ENCODE measurements at places on chromosomes 2 and 18. TPM values are rescaled to one million over a fixed set of nuclear protein-coding genes. Genes with fewer than 3 reads are reported as not detected.

TIA1 gene
- 348 TPM for total RNA-seq

POTEC gene
- total RNA-seq, result 0.06 TPM

DNA sequence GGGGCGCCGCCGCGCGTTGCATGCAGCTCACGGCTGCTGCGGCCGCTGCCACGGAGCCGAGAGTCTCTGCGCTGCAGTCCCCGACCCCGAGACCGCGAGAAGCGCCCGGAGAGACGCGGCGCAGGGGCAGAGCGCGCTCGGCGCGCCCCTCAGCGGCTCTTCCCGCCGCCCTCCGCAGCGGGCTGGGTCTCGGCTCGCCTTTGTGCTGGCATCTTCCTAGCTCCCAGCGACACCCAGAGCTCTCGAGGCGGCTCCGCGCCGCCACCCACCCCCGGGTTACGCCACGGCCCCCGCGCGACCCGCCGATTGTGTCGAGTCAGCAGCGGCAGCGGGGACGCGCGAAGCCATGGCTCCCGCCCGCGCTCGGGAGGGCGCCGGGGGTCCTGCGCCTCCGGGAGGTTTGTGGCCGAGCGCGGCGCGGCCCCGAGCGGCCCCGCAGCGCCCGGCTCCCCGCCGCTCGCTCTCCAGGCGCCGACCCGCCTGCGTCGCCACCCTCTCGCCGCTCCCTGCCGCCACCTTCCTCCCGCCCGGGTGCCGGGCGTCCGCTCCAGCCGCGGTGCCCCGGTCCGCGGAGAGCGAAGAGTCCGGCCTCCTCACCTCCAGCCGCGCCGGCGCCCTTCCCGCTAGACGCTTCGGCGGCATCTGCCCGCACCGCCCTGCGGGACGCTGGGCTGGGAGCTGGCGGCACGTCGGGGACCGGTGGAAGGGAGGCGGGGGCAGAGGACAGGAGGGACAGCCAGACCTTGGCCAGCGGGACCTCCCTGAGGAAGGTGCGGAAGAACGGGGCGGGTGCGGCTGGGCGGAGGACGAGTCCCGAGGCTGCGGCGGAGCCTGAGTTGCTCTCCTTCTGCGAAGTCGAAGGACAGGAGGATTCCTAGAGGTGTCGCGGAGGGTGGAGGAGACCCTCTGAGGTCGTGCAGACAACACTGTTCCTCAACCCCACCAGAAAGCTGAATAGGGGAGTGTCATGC is 46.3 kb upstream of the CCDC150 start:
- H3K36me3 ChIP-seq, result no peaks in the 10 kb centered on the region
- H3K27me3 ChIP-seq, result peaks cover 54% of the 10 kb centered on the region
- peak; percentile 88 for DNase-seq
- H3K4me3 ChIP-seq, result peak within 1 kb of the TSS; percentile 94
- peak within 1 kb of the TSS; percentile 29 for H3K27ac ChIP-seq

GRCh38 chr2:238320648-238321281 is 447 bp downstream of the TRAF3IP1 start:
- peaks cover 18% of the 10 kb centered on the region for H3K27me3 ChIP-seq
- H3K36me3 ChIP-seq, result no peaks in the 10 kb centered on the region
- H3K4me1 ChIP-seq, result peaks cover 6% of the 10 kb centered on the region
- H3K4me3 ChIP-seq, result peak overlapping the region; percentile 93
- peak; percentile 63 for DNase-seq

- no peaks in the 10 kb centered on the region for H3K4me1 ChIP-seq
- DNase-seq, result no peak
- no peaks in the 10 kb centered on the region for H3K27me3 ChIP-seq
These were observed 223.3 kb downstream of the FBXO15 start for GRCh38 chr18:73924307-73924706.

DNA sequence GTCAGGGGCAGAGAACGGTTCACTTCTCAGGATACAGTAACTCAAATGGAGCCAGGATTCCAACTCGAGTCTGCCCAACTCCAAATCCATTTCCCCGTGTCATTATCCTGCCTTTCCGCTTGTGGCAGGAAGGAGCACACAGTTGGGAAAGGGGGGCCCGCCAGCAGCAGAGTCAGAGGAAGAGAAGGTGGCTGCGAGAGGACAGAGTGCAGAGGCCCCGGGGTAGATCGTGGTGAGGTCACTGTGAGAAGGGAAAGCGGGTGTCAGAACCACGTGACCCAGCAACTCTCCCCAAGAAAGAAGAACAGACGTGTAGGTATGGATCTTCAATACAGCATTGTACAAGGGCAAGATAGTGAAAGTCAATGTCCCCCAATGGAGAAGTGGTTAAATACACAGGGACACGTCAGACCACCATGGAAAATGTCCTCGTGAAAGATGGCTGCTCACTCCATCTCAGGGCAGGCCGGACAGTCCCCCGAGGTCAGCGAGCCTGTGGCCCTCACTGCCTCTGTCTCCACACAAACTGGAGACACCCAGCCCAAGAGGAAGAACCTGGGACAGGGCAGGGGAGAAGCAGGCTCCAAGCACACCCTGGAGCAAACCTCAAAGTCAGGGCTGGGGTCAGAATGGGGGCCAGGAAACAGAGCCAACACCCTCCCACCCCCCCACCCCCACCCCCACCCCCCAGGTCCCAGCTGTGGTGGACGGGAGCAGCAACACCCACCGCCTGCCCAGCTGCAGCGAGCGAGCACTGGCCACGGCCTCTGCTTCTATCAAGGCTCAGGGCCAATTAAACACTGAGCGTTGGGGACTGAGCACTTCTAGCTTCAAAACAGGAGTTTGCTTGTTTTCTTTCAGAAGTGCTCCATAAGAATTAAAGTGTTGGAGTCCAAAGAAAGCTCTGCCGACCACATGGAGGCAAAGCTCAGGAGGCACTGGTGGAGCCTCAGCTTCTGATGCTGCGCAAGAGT is 92.7 kb downstream of the EIPR1 start:
- H3K36me3 ChIP-seq, result no peaks in the 10 kb centered on the region
- H3K4me3 ChIP-seq, result no peak overlapping the region
- DNase-seq, result no peak
- H3K4me1 ChIP-seq, result no peaks in the 10 kb centered on the region
- no peak overlapping the region for H3K27ac ChIP-seq

EPB41L3 gene
- total RNA-seq, result 1.7 TPM

DNA sequence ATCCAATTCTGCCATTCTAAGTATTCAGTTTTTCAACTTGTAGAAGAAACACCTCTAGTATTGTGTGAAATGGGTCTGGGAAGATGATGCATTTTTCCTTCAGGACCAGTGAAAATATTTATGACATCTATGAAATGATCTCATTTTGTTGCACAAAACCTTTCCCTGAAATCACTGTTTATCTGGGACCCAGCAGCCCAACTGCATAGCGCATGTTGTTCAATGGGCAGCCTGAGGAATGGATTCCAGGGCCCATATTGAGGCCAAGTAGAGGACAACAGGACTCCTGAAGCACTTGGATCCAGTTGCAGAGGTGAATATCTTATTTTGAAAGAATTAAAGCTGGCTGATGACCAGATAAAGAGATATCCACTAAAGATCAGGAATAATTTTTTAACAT is 7.3 kb downstream of the RBMS1 start:
- DNase-seq, result no peak
- H3K36me3 ChIP-seq, result no peaks in the 10 kb centered on the region
- no peak overlapping the region for H3K27ac ChIP-seq
- H3K27me3 ChIP-seq, result no peaks in the 10 kb centered on the region
- peaks cover 25% of the 10 kb centered on the region for H3K4me1 ChIP-seq
- no peak overlapping the region for H3K4me3 ChIP-seq

RPRM gene
- total RNA-seq, result 0.51 TPM

ALKAL2 gene
- not detected for total RNA-seq

PNPT1 gene
- total RNA-seq, result 33.5 TPM

USP40 gene
- total RNA-seq, result 32.9 TPM

DNA sequence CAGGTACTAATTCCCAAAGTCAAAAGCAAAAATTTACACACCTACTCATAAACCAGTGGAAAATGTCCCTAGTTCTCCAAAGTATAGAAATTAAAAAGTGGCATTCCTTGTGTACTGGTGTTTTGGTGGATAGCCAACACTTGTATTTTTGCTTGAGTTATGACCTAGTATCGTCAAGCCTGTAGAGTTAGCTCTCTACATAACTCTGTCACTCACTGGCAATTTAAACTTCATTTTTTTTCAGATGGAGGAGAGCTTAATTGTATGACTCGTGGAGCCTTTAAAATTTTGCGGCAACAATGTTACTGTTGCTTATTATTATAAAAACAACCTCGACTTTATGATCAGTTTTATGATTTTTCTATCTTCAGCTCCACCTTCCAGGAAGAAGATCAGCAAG is 58.7 kb downstream of the ITGB6 start:
- DNase-seq, result no peak
- H3K27ac ChIP-seq, result no peak overlapping the region
- no peaks in the 10 kb centered on the region for H3K36me3 ChIP-seq
- no peaks in the 10 kb centered on the region for H3K27me3 ChIP-seq
- H3K4me3 ChIP-seq, result no peak overlapping the region

FBXO41 gene
- 1.5 TPM for total RNA-seq

DNA sequence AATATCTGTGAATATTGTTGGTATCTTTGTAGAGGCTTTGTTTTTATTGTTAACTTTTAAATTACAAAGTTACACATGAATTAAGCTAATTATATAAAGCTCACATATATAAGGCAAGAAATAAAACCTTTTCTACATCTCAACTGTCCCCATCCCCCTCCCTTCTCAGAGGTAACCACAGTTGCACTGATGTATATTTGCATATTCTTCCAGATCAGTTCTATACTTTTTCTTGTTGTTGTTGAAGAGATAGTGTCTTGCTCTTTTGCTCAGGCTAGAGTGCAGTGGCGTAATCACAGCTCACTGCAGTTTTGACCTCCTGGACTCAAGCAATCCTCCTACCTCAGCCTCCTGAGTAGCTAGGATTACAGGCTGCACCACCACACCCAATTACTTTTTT is 36.0 kb upstream of the CDC42EP3 start:
- H3K36me3 ChIP-seq, result no peaks in the 10 kb centered on the region
- H3K27ac ChIP-seq, result no peak overlapping the region
- DNase-seq, result no peak
- peaks cover 7% of the 10 kb centered on the region for H3K4me1 ChIP-seq
- H3K27me3 ChIP-seq, result no peaks in the 10 kb centered on the region
- H3K4me3 ChIP-seq, result no peak overlapping the region

GRCh38 chr18:49784427-49785185 is 28.7 kb downstream of the ACAA2 start:
- no peak overlapping the region for H3K4me3 ChIP-seq
- H3K4me1 ChIP-seq, result no peaks in the 10 kb centered on the region
- H3K27ac ChIP-seq, result no peak overlapping the region

EVX2 gene
- not detected for total RNA-seq

CKAP2L gene
- total RNA-seq, result 28.2 TPM

DNA sequence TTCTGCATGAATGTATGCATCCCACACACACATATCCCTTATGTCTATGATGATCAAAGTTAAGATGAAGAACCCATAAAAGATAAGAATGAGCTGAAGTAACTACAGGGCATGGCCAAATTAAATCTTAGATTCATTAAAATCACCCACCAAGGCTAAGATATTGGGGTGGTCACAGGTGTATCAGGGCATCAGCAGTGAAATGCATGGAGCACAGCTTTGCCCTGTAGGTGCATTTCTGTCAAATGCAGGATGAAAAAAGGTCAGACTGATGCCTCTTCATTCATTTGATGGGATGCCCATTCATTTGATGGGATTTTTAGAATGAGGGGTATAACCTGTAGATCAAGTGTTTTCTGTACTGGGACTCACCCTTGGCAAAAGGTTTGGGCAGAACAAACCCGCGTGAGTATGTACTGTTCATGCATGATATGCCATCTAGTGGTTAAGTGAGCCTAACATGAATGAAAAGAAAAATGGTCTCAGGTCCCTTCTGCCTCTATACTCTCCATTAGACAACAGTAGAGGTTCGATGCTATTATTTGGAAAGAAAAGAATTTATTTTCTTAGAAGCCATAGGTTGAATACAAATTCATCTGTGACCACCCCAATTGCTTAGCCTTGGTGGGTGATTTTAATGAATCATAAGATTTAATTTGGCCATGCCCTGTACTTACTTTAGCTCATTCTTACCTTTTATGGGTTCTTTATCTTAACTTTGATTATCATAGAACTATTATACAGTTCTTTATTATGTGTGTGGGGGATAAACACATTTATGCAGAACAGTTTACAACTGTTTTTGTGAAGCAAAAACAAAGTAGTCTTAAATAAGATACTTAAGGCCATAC is 43.2 kb upstream of the NOSTRIN start:
- no peaks in the 10 kb centered on the region for H3K27me3 ChIP-seq
- H3K4me3 ChIP-seq, result no peak overlapping the region
- no peaks in the 10 kb centered on the region for H3K36me3 ChIP-seq
- no peak overlapping the region for H3K27ac ChIP-seq

- H3K4me1 ChIP-seq, result peaks cover 11% of the 10 kb centered on the region
- DNase-seq, result no peak
- no peaks in the 10 kb centered on the region for H3K36me3 ChIP-seq
- H3K27me3 ChIP-seq, result no peaks in the 10 kb centered on the region
- H3K4me3 ChIP-seq, result no peak overlapping the region
- no peak overlapping the region for H3K27ac ChIP-seq
These were observed 102.1 kb downstream of the MYOM1 start for GRCh38 chr18:3117493-3118192.

GRCh38 chr2:181778621-181779201 is 98.4 kb upstream of the NEUROD1 start:
- no peaks in the 10 kb centered on the region for H3K27me3 ChIP-seq
- H3K4me3 ChIP-seq, result no peak overlapping the region
- no peak overlapping the region for H3K27ac ChIP-seq
- no peaks in the 10 kb centered on the region for H3K36me3 ChIP-seq
- peaks cover 9% of the 10 kb centered on the region for H3K4me1 ChIP-seq
- DNase-seq, result peak; percentile 31

DNA sequence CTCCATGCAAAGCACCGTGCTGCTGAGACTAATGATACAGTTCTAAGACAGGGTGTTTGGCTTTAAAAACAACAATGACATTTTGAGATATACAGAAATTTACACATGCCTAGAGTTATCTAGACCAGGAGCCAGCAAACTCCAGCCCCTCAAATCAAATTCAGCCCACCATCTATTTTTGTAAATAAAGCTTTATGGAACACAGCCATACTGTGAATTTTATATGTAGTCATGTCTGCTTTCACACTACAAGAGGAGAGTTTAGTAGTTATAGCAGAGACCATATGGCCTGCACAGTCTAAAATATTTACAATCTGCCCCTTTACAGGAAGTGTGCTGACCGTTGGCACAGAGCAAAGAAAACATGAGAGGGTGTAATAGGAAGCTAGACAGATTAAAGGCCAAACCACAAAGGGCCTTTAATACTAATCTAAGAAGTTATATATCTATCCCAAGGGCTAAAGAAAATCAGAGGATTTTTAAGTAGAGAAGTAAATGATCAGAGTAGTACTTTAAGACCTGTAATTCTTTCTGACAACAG is 39.4 kb downstream of the NBAS start:
- H3K27ac ChIP-seq, result no peak overlapping the region
- H3K27me3 ChIP-seq, result no peaks in the 10 kb centered on the region
- no peak for DNase-seq
- H3K4me1 ChIP-seq, result peaks cover 11% of the 10 kb centered on the region
- H3K36me3 ChIP-seq, result no peaks in the 10 kb centered on the region
- H3K4me3 ChIP-seq, result no peak overlapping the region

BMP10 gene
- total RNA-seq, result not detected

- no peak overlapping the region for H3K27ac ChIP-seq
- no peaks in the 10 kb centered on the region for H3K27me3 ChIP-seq
- no peaks in the 10 kb centered on the region for H3K4me1 ChIP-seq
- DNase-seq, result no peak
- H3K36me3 ChIP-seq, result no peaks in the 10 kb centered on the region
These were observed 82.1 kb downstream of the MAP3K20 start for GRCh38 chr2:173157676-173158293.

- H3K36me3 ChIP-seq, result no peaks in the 10 kb centered on the region
- H3K27me3 ChIP-seq, result no peaks in the 10 kb centered on the region
- no peak overlapping the region for H3K4me3 ChIP-seq
- DNase-seq, result no peak
- peaks cover 22% of the 10 kb centered on the region for H3K4me1 ChIP-seq
- no peak overlapping the region for H3K27ac ChIP-seq
These were observed 62.1 kb downstream of the DPP4 start for GRCh38 chr2:162011706-162012564.

IL37 gene
- not detected for total RNA-seq

All from neural progenitor cell (in vitro differentiated cells).